ENCODE measurements at places on chromosomes 4 and X. TPM values are rescaled to one million over a fixed set of nuclear protein-coding genes. Genes with fewer than 3 reads are reported as not detected.

Gene NCAPG
- polyA plus RNA-seq, result 4.5 TPM

Gene RUFY3
- polyA plus RNA-seq, result 1.8 TPM

Gene BEX5
- polyA plus RNA-seq, result 8.8 TPM

Gene RTL9
- not detected for polyA plus RNA-seq

Gene MTNR1A
- polyA plus RNA-seq, result not detected

Gene RENBP
- polyA plus RNA-seq, result 1.2 TPM

Gene TBC1D19
- 5.1 TPM for polyA plus RNA-seq

Gene XAGE1A
- not detected for polyA plus RNA-seq

Gene CSAG2
- not detected for polyA plus RNA-seq

Gene DMD
- 1.2 TPM for polyA plus RNA-seq

Gene HTN1
- not detected for polyA plus RNA-seq

Gene CT45A1
- polyA plus RNA-seq, result not detected

All from CD4-positive, CD25-positive, alpha-beta regulatory T cell (primary cell).